ENCODE measurements at places on chromosomes 13 and 19.

DNA sequence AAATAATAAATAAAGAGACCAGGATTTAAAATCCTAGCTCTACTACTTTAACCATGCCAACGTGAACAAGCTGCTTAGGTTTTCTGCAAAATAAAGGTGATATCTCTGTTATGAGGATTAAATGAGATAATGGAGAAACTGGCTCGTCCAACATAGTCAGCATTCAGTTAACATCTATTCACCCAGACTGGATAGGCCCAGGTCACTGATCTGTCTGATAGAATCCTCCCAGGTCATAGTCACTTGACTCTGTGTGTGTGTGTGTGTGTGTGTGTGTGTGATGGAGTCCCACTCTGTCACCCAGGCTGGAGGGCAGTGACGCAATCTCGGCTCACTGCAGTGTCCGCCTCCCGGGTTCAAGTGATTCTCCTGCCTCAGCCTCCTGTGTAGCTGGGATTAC lies 12.9 kb upstream of the RAB8A start:
- DNase-seq, result no peak

DNA sequence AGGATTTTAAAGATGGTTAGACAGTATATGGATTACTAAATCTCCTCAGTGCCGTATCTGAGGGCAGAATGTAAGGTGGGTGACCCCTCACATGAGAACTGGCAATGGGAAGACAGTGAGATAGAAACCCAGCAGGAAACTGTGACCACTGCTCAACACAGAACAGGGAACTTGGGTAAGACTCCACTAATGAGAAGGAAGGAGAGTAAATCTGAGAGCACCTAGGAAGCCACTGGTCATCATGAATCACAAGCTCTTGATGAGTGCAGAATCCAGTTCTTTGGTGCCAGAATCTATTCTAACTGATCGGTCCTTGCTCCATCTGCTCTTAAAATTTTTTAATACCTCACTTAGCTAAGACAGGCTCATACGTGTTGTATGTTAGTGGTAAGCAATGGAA lies 261.8 kb downstream of the KLF12 start:
- DNase-seq, result no peak

DNA sequence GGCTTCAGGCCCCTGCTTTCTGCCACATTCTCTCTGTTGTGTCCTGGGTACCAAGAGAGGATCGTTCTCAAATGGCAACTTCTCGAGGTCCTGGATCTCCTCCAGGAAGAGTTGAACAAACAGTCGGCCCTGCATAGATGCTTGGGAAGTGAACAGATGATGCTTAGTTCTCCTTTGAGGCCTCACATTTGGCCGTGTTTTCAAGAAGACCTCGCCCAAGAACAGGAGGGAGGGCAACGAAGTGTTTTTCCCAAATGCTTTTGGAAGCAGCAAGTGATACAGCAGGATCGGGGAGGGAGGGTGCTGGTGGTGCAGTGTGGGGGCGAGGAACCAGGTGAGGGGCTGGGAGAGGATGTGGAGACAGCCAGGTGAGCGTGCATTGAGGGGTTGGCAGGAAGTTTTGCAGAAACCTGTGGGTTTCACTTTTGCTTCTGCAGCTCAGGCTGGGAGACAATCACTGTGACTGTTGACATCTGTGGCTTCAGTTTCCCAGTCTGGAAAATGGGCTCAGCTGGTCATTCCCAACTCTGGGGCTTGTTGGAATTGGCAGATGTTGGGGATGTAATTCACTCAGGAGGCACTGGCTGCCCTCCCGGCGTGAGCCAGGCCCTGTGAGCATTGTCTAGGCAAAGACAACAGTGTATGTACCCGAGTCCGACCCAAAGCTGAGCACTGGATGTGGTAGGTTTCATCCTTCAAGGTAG lies 21.6 kb downstream of the MAST3 start:
- no peak for DNase-seq

GRCh38 chr19:4534836-4535658 lies at the start of gene PLIN5:
Gene PLIN5 (minus strand): TSS chr19:4535224. CDS start chr19:4534074, 1,150 bp downstream.
- no peak for DNase-seq

DNA sequence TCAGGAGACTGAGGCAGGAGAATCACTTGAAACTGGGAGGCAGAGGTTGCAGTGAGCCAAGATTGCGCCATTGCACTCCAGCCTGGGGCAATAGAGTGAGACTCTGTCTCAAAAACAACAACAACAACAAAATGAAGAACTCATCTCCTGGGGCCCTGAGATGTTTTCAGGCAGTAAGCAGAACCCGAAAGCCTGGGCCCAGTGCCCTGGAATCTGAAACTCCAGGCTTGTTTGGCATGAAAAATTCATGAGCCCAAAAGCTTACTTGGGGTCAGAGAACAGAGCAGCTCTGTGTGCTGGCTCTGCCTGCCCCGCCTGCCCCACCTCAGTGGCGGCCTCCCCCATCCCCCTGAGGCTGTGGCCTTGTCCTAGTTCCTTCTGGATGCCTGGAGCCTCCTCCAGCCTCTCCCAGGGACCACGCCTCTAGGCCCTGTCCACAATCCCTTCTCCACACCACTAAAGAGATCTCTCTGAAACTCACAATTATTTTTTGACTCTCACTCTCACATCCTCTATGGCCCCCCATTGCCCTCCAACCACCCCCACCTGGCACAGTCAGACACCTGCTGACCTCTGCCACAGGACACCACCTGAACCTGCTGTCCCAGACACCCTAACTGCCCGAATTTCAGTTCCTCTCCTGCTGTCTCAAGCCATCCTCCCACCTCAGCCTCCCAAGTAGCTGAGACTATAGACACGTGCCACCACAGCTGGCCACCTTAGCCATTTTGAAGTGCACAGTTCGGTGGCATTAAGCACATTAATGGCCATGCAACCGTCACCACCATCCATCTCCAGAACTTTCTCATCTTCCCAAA lies 6.9 kb upstream of the AP1M2 start:
- no peak for DNase-seq

DNA sequence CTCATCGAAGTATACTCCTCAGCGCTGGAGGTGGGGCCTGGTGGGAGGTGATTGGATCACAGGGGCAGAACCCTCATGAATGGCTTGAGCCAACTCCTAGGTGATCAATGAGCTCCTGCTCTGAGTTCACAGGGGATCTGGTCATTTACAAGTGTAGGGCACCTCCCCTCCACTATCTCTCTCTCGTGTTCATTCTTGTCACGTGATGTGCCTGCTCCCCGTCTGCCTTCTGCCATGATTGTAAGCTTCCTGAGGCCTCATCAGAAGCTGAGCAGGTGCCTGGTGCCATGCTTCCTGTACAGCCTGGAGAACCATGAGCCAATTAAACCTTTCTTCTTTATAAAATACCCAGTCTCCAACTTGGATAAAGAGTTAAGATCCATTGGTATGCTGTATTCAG lies 61.4 kb downstream of the NALCN start:
- DNase-seq, result no peak

GRCh38 chr19:10586396-10586795 lies 716 bp downstream of the AP1M2 start:
- DNase-seq, result no peak

GRCh38 chr19:13742756-13743155 lies 21.6 kb upstream of the MRI1 start:
- no peak for DNase-seq

Data from LNCaP clone FGC (cell line).